ENCODE measurements at places on chromosomes 16 and 17.

- DNase-seq = no peak
Observed at GRCh38 chr16:28192806-28193529, 18.8 kb downstream of the XPO6 start.

GRCh38 chr17:2962236-2962635 is 101.2 kb downstream of the OR1D5 start:
- DNase-seq = no peak

DNA sequence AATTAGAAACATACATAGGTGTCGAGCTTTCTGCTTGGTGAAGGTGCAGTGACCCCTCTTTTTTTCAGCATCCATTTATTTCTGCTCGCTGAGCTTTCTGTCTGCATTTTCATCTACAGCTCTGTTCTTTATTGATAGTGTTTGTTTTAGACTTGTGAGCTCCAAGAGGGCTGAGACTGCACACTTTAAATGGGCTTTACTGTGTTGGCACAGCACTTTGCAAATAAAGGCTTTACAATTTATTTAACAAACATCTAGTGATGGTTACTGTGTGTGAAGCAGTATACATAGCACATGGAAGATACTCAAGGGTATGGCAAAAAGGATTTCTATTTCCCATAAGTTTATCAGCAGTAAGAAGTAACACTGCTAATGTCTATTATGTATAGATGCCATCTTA is 563.7 kb upstream of the HSBP1 start:
- no peak for DNase-seq

DNA sequence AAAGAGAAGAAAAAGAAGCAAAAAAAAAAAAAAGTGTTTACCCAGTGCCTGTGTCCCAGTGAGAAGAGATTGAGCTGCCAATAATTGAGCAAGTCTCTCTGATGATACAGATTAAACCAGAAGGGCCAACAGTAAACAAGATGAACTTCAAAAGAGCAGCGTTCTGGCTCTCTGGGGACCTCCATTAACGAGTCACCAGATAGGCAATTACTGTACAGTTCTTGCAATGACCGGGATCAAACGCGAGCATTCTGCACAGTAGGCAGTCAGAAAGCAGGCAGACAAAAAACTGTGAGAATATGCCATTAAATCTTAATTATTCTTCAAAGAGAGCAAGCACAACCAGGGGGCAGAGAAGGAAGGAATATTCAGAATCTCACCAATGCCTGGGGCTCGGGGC is 626.1 kb downstream of the TMEM114 start:
- no peak for DNase-seq

DNA sequence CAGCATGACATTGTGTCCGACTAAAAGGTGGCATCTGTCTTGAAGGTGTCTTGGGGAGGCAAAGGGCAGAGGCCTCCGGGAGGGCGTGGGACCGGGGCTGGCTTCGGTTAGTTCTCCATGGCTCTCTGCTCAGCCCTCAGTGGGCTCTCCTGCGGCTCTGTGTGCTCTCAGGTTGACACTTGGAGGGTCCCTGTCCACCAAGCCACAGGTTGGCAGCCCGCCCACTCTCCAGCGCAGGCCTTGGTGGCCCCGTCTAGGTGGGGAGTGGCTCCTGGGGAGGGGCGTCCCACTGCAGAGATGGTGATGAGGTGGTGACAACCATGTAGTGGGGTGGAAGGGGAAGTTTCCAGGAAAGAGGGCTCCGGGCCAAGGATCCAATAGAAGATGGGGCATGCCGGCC is 31.6 kb downstream of the ADGRG5 start:
- DNase-seq = no peak

- DNase-seq = no peak
Observed at GRCh38 chr17:64571746-64572145, 65.0 kb downstream of the CEP95 start.

DNA sequence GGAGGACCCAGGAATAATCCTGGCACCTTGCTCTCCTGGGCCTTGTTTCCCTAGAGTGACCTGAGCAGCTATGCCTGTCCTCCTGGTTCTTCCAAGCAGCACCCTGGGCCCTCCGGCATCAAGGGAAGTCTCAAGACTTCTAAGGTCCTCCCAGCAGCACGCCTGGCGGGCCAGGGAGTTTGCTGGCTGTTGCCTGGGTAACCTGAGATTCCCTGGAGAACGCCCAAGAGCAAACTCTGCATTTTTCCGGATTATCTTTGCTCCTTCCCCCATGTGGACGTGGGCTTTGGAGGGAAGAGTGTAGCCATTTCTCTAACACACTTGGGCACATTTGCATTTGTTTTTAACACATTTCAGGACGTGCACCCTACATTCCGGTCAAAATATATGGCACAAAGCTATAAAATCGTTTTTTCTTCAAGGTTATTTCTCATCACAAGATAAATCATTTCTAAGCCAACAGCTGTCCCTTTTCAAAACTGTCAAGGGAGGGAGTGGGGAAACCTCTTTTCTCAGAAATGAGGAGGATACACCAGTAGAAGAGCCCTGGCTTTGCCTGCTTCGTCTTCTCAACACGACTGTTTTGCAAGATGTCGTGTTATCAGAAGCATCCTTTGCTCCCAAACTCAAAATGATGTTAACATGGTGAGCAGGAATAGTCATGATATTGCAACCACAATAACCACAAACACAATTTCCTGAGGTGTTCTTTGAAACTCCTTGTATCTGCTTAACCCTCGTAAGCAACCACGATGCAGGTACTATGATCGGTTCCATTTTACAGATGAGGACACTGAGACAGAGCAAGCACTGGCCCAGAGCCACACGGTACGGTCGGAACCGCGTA is 116.5 kb downstream of the ADCY9 start:
- DNase-seq = no peak

- no peak for DNase-seq
Observed at GRCh38 chr17:419073-419735, 66.6 kb upstream of the RPH3AL start.

- DNase-seq = no peak
Observed at GRCh38 chr16:24037335-24037734, 201.6 kb downstream of the PRKCB start.

DNA sequence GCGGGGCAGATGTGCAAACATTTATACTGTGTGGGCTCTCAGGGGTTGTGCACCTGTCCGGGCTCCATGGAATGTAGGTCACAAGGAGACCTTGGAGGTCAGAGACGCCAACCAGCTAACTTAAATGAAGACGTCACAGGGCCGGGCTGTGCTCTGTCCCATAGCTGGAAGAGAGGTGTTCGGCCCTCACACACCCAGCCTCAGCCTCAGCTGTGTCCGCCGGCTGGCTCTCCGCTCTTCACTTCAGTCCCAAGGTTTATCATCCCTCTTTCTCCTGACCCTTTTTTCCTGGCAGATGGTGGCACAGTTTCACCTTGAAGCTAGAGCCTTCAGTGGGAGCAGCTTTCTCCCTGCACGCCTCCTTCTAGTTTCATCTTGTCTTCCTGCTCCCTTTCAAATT is 6.0 kb upstream of the RBFOX3 start:
- no peak for DNase-seq

- no peak for DNase-seq
Observed at GRCh38 chr17:4087911-4088693, 54.7 kb downstream of the ZZEF1 start.

DNA sequence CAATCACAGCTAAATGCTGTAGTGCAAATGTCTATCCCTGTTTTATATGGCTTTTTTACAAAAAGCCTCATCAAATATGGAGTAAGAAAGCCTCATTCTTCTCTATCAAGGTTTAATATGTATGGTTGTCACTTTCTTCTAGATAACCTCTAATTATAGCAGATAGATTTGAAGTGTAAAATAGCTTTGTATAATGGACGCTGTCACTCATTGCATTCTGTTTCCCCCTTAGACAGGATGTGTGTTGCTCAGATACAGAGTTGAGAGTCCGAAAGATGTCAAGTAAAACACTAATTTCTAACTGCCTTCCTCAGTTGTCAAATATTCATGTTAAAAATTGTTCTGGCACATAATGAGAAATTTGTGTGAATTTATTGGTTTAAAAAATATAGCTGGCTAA is 88.0 kb downstream of the NLK start:
- no peak for DNase-seq

- no peak for DNase-seq
Observed at GRCh38 chr16:54385141-54385540, 98.6 kb upstream of the IRX3 start.

- no peak for DNase-seq
Observed at GRCh38 chr17:14699574-14700185, 398.8 kb downstream of the HS3ST3B1 start.

DNA sequence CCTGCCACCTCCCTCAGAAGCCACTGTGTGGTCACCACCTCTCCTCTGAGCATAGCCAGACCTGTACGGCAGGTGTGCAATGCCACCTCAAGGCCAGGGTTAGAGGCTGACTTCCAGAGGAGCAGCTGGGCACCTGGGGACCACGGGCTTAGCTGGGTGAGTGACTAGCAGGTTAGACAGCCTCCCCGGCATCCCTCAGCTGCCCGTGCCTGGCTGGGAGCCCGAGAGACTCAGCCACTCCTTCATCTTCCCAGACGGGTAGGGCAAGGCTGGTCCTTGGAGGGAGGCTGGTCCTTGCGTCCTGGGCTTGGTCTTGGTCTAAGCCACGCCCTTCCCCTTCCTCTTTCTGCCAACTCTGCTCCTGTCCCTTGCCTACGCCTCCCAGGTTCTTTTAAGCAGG is 7.8 kb downstream of the CRHR1 start:
- no peak for DNase-seq

- DNase-seq = no peak
Observed at GRCh38 chr16:12439399-12440227, 364.1 kb downstream of the CPPED1 start.

- no peak for DNase-seq
Observed at GRCh38 chr17:81868674-81869220, 2.4 kb downstream of the ARHGDIA start.

DNA sequence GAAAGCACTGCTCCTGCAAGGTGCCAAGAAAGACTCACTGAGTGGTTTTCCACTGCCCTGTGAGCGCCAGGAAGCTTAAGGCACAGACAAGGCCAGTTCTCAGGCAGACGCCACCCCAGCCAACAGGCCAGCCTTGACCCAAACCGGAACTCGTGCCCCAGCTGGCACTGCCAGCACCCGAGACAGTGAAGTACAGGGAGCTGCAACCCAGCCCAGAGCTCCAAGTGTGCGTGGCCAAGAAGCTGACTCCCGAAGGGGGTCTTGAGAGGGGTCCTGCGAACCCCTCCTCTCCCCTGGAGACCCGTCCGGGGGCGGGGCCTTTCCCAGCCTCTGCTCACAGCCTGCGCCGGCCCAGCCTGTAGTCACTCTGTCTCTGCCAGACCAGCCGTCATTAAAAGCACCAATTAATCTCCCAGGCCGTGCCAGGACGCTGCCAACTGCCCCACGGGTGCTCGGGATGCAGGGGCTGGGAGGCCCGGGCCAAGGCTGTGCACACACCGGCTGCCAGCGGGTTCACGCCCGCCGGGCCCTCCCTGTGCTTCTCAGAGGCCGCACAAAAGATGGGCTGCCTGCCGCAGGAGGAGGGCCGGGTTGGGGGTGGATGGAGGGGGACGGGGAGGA is 4.4 kb upstream of the SOX8 start:
- no peak for DNase-seq

- DNase-seq = no peak
Observed at GRCh38 chr17:39402890-39403605, 1.6 kb upstream of the FBXL20 start.

GRCh38 chr17:28944862-28945741 is 6.2 kb downstream of the PHF12 start:
- no peak for DNase-seq

DNA sequence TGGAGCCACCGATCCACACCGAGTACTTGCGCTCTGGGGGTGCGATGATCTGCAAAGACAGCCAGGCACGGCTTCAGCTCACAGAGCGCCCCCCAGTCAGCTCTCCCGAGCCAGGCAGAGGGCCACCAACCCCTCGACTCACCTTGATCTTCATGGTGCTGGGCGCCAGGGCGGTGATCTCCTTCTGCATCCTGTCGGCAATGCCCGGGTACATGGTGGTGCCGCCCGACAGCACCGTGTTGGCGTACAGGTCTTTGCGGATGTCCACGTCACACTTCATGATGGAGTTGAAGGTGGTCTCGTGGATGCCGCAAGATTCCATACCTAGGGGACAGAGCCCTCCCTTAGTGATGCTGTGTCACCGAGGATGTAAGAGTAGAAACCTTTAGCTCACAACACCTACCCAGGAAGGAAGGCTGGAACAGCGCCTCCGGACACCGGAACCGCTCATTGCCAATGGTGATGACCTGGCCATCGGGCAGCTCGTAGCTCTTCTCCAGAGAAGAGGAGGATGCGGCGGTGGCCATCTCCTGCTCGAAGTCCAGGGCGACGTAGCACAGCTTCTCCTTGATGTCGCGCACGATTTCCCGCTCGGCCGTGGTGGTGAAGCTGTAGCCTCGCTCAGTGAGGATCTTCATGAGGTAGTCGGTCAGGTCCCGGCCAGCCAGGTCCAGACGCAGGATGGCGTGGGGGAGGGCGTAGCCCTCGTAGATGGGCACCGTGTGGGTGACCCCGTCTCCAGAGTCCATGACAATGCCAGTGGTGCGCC is 1.6 kb downstream of the ACTG1 start:
- no peak for DNase-seq

DNA sequence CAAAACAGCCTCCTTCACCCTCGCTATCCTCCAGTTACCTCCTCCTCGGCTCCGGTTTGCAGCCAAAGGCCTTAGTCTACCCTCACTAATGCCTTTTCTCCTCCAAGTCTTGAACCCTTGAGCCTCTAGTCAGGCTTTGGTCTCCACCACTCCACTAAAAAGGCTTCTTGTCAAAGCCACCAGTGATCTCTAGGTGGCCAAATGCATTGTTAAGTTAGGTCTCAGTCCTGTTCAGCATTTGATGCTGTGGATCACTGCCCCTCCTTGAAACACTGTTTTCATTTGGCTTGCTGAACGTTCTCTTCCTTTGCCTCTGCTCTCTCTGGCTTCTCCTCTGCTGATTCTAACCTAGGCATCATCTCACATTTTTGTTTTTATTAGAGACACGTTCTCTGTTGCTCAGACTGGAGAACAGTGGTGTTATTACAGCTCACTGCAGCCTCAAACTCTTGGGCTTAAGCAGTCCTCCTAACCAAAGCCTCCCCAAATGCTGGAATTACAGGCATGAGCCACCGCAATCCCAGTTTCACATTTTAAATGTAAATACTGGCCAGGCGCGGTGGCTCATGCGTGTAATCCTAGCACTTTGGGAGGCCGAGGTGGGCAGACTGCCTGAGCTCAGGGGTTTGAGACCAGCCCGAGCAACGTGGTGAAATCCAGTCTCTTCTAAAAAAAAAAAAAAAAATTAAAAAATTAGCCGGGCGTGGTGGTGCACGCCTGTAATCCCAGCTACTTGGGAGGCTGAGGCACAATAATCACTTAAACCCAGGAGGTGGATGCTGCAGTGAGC is 1.1 kb downstream of the SGF29 start:
- no peak for DNase-seq

- DNase-seq = no peak
Observed at GRCh38 chr17:47705536-47706530, 11.9 kb downstream of the TBKBP1 start.

- DNase-seq = no peak
Observed at GRCh38 chr16:57084257-57084770, 8.1 kb upstream of the CPNE2 start.

DNA sequence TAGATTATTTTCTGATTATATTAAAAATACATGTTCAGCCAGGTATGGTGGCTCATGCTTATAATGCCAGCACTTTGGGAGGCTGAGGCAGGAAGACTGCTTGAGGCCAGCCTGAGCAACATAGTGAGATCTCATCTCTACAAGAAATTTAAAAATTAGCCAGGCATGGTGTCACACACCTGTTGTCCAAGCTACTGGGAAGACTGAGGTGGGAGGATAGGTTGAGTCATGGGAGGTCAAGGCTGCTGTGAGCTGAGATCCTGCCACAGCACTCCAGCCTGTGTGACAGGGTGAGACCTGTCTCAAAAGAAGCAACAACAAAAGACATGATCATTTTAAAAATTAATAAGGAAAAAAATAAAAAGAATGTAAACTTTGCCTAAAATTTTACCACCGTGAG is 40.7 kb downstream of the PRAC1 start:
- no peak for DNase-seq
